Hematopoietic multipotent progenitor cell treated with erythropoietin and hydrocortisone succinate and interleukin-3 and kit ligand, for 6 days (in vitro differentiated cells): ENCODE measurements at places on chromosomes 5 and 9.

DNA sequence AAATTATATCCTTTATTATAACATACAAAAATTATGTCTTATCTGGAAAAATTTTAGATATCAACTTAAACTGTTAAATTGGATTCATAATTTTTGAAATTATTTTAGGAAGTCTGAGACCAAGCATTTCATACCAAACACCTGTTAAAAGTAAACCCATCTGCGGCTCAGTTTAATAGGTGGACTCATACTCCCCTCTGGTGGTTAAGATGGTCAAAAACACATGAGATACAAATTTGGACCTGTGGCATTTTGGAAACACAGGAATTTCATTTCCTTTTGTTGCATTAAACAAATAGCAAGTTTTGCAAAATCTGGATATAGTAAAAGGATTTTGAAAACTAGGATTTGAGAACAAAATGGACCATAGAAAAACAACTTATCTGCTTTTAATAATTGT is 53.7 kb downstream of the RGMB start:
- DNase-seq = peak; percentile 54

DNA sequence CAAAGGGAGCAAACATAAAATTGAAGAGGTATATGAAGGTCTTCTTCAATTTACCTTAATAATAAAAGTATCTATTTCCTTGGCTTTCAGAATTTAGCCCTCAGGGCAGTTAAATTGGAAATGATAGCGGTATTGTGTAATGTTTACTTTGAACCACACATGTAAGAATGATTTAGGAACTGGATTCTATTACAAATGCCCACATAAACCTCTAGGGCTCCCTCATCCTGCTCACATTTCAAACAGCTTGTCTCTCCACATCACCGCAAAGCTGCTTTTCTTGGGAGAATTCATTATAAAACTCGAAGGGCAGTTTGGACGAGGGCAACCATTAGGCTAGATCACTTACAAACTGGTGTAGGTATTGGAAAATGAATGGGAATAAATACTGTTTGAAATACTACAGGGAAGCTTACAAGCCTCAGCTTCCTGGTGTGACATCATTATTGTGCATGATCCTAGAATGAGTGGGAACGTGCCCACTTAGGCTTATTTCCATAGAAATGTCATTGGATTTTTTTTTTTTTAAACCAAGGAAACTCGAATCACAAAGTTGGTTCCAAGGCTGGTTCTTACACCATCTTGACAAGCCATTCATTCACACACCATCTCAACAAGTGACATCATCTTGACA is 47.3 kb downstream of the MTRR start:
- no peak for DNase-seq

- DNase-seq = no peak
Measured at GRCh38 chr5:151676314-151676712, 10.4 kb downstream of the SPARC start.

- DNase-seq = no peak
Measured at GRCh38 chr5:13814301-13814700, 130.2 kb downstream of the DNAH5 start.

DNA sequence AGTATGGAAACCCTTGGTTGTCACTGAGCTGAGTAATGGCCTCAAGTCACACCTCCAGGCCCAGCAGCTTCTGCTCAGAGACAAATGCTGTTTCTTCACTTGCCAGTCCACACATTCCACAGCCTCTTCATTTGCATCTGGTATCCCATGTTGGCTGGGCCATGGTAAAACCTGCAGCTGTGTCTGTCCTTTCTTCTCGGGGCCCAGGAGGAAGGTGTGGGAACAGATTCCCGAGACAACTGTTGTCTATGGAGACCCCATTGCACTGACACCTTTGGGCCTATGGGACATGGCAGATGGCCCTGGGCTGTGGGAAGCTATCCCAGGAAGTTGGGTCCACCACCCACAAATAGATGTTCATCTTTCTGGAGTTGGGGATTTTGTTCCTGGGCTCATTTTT is 85.1 kb downstream of the MACROH2A1 start:
- DNase-seq = no peak

GRCh38 chr5:143343042-143343441 is 60.4 kb downstream of the NR3C1 start:
- DNase-seq = peak; percentile 29

DNA sequence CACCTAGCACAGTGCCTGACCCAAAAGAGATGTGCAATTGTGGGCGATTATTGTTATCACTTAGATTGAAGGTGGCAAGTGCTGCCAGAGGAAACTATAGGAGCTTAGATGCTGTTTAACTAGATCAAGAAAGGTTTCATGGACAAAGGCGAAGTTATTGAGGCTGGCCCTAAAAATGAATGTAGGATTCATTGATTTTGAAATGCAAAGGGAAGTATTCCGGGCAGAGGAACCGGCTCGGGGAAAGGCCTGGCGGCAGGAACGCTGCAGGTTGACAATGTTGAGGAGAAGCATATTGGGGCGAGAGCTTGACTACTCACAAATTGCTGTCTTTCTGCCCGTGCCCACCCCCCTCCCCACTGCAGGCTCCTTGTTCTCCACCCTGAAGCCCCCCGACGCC is 37.4 kb upstream of the TTC1 start:
- DNase-seq = no peak

GRCh38 chr5:14659821-14660607 is 4.5 kb upstream of the OTULIN start:
- no peak for DNase-seq
